ENCODE measurements at places on chromosomes 11 and 22.
A peak's percentile ranks its signal among the peaks of the same experiment; 100 is the strongest.

- no peak for DNase-seq
These were observed 87.8 kb downstream of the FBXO7 start for GRCh38 chr22:32562401-32562800.

GRCh38 chr11:13011466-13012055, 2.4 kb downstream of the RASSF10 start:
- DNase-seq = no peak

- no peak for DNase-seq
These were observed 60.5 kb upstream of the ARHGAP32 start for GRCh38 chr11:129252621-129253020.

- no peak for DNase-seq
These were observed 11.8 kb downstream of the NAP1L4 start for GRCh38 chr11:2980168-2980840.

- no peak for DNase-seq
These were observed 10.6 kb downstream of the ELF5 start for GRCh38 chr11:34502949-34503348.

DNA sequence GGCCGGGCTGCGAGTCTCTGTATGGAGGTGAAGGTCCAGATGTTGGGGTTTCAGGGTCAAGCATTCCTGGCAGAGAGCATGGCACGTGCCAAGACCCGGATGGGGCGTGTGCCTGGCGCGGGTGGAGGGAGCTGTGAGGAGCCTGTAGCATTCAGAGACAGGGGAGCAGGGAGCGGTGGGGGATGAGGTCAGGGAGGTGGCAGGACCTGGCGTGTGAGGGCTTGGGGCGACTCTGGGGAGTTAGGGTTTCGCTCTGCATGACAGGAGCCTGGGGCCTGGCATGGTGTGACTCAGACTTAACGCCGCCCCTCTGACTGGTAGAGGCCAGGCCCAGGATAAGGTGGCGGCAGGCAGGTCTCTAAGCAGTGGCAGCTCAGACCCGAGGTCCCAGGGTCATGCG, 103.0 kb downstream of the KCNQ1 start:
- DNase-seq = no peak

GRCh38 chr11:133966921-133967598, 10.3 kb upstream of the IGSF9B start:
- DNase-seq = no peak

DNA sequence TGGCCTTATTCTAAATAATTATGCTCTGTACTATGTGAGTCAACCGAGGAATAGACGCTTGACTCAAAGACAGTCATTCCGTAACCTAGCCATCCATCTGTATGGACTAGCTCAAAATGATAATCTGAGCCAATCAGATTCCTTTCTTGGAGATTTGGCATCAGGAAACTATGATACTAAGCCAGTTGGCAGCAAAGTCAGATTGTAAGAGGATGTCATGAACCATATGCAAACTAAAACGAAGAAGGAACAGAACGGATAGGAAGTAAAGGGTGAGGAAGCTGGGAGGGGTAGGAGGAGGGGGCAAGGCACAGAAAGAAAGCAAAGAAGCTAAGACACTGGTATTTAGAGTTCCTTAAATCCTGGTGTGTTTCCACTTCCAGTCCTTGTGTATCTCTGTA, 10.7 kb upstream of the SESN3 start:
- DNase-seq = no peak

DNA sequence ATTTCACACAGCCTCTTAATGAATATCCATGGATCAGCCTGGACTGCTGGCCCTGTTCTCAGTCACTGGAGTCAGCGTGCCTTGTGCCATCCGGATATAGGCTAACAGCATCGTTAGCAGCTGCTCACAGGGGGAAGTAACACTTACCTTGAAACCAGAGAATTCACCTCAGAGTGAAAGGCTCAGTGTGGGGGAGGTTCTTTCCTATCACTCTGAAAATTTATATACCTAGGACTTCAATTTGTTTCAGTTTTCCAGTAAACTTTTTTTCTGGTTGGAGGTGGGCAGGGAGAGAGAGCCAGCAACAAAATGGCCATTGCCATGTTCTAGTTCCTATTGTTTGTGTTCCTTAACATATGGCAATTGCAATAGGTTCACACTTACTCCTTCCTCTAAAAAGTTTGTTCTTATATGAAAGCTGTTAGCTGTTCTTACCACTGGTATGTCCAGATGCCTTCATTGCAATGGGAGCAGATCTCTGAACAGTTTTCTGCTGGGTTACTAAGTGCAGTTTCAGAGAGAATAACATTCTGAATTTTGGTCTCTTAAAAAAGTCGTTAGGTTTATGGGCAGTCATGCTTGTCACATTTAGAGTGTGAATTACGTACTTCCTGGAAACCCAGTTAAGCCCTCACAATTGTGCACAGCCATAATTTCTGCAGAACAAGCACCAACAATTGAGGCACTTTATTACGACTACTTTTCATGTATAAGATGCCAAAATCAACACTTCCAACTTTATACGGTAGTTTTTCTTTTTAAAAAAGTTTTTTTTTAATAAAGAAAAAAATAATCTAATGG, 247.6 kb downstream of the CADM1 start:
- no peak for DNase-seq

- DNase-seq = no peak
These were observed 1375.1 kb upstream of the TENM4 start for GRCh38 chr11:80815752-80816453.

- DNase-seq = no peak
These were observed 85.2 kb upstream of the GRAMD1B start for GRCh38 chr11:123344790-123345357.

GRCh38 chr11:69446108-69446507, 35.4 kb upstream of the LINC01488 start:
- no peak for DNase-seq

GRCh38 chr11:47607380-47607779, 13.2 kb upstream of the C1QTNF4 start:
- no peak for DNase-seq

- DNase-seq = no peak
These were observed 4.7 kb downstream of the HARBI1 start for GRCh38 chr11:46612326-46612725.

DNA sequence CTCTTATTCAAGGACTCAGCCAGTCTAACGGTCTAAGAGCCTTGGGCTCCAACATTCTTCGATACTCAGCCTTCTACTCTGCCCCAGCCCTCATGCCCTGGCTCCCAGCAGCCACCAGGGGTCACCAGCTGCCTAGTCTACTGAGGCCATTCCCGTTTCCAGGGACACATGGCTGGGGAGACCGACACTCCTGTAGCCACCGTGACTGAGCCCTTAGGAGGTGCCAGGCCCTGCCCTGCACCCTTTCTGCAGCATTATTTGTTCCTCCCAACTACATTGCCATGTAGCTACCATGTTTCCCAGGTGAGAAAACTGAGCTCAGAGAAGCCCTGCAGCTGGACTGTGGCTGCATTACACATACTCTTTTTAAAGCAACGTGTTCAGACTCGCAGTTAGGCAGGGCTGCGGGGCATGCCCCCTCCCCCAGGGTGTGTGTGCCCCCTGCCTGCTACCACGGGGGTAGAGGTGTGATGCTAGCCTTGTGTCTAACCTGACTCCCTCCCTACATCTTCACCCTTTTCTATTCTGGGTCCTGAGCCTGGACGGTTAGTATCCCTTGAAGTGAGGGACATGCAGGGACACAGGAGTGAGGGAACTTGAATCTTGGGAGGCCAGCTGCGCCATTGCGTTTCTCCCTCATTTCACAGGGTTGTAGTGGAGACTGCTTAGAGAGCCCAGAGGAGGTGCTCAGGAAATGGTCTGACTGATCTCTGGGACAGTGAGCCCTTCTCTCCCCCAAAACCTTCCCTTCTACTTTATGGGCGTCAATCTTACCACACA, 17.5 kb downstream of the ATG16L2 start:
- DNase-seq = peak; percentile 8

DNA sequence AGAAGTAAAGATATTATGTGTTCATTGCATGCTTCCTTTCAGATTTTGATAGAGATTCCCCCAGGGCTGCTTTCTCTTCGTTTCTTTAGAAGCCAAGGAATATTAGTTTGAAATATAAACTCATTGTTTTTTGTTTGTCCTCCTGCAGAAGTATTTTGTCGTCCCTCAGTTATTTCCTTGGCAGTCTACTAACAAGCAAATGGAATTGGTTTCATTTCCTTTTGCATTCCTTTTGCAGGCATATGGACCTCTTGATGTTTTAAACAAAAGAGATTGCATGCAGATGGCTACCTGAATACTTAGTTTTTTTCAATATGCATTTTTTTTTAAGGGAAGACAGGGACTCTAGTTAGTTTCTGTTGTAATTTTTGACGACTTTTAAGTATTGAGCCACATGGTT, 62.2 kb downstream of the BCL2L13 start:
- DNase-seq = no peak

GRCh38 chr11:57667736-57668433, at the start of gene ZDHHC5:
TSS of gene ZDHHC5 (plus strand) at chr11:57668114. CDS start at chr11:57673091, 4,977 bp downstream.
- DNase-seq = peak; percentile 100

GRCh38 chr11:125426818-125427528, 69.1 kb downstream of the FEZ1 start:
- DNase-seq = no peak

- no peak for DNase-seq
These were observed 34.1 kb upstream of the WNT7B start for GRCh38 chr22:46010951-46011626.

GRCh38 chr11:32255841-32256240, 165.0 kb downstream of the RCN1 start:
- DNase-seq = no peak

DNA sequence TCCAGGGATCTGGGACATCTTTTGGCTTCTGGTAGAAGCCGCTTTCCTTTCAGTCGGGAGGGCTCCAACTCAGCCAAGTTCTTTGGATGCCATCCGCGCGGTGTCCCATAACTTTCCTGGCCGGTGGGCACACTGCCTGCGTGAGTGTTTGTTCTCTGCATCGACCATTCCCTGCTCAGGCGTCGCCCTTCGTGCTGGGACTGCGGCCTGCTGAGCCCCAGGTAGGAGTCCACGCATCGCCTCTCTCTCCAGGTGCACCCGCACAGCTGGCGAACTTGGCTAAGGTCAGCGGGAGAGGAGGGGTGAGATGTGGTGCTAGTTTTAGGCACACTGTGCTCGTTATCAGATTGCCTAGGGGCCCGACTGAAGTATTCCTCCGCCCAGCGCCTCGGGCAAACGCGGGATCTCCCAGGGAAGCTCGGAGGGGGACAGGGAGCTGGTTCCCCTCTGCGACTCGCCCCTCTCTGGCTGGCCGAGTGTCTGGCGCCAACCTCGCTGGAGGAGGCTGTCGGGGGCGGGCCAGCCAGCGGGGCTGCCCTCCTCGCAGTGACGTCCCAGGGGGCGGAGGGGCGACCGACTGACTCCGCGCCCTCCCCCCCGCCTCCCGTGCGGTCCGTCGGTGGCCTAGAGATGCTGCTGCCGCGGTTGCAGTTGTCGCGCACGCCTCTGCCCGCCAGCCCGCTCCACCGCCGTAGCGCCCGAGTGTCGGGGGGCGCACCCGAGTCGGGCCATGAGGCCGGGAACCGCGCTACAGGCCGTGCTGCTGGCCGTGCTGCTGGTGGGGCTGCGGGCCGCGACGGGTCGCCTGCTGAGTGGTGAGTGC, at the start of gene LAYN:
Gene LAYN (plus strand): TSS at position 607 of the 823 bp plus-strand sequence. CDS start 124 bp downstream, at position 731.
- no peak for DNase-seq

DNA sequence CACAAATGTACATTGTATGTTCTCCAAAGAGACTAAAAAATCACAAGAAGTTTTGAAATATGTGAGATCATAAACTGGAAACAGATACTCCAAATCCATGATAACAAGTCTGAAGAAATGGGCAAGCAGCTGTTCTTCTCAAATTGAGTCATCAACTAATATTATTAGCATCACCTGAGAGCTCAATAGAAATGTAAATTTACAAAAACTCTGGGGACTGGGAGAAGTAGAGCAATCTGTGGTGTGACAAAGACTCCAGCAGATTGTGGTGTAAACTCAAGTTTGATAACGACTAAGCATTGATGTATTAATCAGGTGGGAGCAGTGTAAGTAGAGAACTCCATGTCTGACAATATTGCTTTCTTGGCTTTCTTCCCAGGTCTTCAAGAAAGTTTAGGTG, 53.2 kb downstream of the GLYATL1 start:
- DNase-seq = no peak

DNA sequence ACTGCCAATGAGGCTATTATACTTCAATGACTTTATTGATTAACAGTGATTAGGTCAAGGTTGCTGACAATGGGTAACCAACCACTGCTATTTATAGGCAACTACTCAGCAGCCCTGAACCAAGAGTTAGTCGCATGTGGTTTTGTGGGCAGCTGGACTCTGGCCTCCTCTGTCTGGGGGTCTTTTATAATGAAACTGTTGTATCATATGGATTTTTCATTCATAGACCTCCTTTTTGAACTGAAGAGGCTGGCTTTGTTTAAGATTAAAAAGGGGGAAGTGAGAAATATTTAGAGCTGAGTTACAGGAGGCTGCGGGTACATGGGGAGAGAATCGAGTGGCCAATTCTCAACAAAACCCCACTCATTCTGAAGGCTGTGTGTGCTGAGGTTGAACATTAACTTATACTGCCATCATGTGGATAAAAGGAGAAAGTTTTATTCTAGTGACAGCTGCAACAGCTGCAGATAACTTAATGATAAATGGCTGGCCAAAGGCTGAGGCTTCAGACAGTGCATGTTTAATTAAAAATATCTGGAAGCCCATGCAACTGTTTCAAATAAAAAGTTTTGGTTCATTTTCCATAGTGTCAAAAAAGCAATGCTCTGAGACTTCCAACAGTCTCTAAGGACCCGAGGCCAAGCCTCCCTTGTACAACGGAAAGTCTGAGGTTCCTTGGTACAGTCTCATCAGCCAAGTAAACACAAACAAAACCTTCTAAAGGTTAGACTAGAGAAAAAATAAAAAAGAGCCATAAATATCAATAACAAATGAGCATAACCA, 682.6 kb downstream of the KCNA4 start:
- DNase-seq = peak; percentile 7

DNA sequence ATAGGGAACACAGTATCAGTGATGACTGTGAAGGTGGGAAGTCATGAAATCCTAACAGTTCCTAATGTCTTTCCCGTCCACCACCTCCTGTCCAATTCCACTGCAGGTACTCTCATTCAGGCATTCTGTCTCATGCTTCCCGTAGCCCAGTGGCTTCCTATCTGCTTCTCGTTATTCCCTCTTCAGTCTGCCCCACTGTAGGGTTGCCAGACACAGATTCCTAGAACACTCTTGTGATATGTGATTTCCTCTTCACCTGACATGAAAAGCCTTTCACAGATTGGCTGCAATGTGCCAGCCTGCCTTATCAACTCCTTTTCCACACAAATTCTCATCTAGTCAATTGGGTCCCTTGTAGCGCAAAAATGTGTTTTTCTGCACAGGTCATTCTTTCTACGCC, 49.0 kb downstream of the C2CD3 start:
- no peak for DNase-seq

- DNase-seq = no peak
These were observed 5.3 kb downstream of the TYR start for GRCh38 chr11:89182773-89183518.

- DNase-seq = no peak
These were observed 139.1 kb upstream of the BDNF start for GRCh38 chr11:27839226-27839913.
